ENCODE measurements at places on chromosomes 11 and 22.

DNA sequence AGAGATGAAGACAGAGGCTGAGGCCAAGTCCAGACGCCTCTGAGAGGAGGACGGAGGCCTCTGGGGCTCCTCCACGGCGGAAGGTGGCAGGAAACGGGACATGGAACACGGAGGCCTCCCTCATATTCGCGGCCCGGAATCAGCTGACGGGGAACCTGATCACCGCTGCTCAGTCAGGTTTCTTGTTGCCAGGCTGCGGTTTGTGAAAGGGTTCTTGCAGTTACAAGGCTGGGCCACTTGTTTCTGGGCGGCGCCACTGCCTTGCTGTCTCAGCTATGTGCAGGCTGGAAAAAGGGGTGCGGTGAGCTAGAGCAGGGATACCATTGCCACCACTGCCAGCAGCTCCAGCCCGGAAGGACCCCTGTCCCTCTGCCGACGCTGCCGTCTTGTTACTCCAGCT, 10.0 kb upstream of the MMP1 start:
- DNase-seq, result no peak

- no peak for DNase-seq
These were observed 380.6 kb downstream of the CTTN start for GRCh38 chr11:70778883-70779282.

GRCh38 chr22:38180841-38181452, 683 bp downstream of the PLA2G6 start:
- peak; percentile 80 for DNase-seq

DNA sequence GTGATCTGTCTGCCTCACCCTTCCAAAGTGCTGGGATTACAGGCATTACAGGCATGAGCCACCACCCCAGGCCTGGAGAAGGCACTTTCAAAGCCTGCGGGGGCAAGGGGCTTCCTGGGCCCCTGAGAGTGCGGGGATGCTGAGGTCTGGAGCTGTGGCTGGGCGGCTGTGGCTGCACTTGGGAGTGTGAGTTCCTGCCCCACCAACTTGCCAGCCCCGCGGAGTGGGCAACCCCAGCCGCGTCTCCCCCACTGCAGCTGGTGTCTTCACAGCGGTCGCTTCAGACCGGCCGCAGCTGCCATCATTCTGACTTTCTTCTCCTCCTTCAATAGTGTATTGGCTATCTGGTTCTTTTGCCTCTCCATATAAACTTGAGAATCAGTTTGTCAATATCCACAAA, 10.7 kb upstream of the MAP6 start:
- no peak for DNase-seq

- DNase-seq, result no peak
These were observed 393 bp downstream of the CYB561A3 start for GRCh38 chr11:61361237-61361740.

DNA sequence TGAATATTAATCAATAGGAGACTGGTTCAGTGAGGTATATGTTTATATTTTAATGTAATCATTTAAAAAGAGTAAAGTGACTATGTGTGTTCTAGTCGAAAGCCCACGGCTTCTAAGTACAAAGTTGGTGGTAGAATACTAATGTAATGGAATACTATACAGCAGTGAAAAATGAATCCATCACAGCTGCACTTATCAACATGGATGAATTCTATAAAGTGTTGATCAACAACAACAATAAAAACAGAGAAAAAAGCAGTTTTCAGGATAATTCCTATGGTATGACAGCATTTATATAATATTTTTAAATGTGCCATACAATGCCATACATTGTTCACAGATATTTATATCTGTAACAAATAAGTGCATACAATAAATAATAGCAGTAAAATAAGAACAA, 114.1 kb downstream of the SEZ6L start:
- no peak for DNase-seq

Measured in mucosa of descending colon (tissue), 3 donors.